ENCODE measurements at places on chromosomes 11 and 22.

- DNase-seq = peak; percentile 44
Measured at GRCh38 chr11:72589802-72590761, 84.1 kb downstream of the PDE2A start.

GRCh38 chr11:1705126-1706052, 8.4 kb downstream of the KRTAP5-6 start:
- DNase-seq = no peak

GRCh38 chr11:1619449-1619848, 2.5 kb downstream of the KRTAP5-4 start:
- DNase-seq = no peak

- no peak for DNase-seq
Measured at GRCh38 chr11:6251990-6252473, 7.6 kb upstream of the CCKBR start.

DNA sequence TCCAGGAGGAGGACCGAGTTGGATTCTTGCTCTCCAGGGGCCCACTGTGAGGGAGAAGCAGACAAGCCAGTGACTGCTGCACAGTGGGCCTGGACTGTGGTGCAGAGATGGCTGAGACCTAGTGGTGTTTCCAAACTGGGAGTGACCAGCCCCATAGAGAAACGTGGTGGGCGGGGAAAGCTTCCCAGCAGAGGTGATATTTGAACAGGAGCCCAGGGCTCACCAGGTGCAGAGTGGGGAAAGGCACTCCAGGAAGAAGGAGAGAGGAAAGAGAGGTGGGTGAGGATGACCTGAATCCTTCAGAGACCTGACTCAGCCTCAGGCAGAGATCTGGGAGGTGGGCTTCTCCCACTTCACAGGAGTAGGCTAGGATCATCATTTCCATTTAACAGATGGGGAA, 52.1 kb upstream of the RASD2 start:
- DNase-seq = no peak
